ENCODE measurements at places on chromosomes 5 and 9.

GRCh38 chr5:32542216-32543059 is 42.9 kb upstream of the SUB1 start:
- no peak for DNase-seq

DNA sequence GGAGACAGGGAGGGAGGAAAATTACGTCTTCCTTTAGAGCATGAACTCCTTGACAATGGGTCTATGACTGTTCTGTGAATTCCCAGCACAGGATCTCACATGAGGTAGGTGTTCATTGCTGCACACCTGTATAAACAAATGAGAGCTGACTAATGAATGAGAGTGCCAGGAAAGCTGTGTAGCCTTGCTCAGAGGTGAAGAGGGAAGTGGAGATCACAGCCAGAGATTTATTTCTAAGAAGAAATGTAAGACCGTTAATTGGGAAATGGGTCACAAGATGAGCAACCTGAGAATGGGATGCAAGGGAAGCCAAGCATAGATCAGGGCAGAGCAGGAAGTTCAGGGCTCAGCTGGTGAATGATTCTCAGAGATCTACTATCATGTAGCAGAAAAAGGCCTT is 295.1 kb downstream of the CDK5RAP2 start:
- no peak for DNase-seq

DNA sequence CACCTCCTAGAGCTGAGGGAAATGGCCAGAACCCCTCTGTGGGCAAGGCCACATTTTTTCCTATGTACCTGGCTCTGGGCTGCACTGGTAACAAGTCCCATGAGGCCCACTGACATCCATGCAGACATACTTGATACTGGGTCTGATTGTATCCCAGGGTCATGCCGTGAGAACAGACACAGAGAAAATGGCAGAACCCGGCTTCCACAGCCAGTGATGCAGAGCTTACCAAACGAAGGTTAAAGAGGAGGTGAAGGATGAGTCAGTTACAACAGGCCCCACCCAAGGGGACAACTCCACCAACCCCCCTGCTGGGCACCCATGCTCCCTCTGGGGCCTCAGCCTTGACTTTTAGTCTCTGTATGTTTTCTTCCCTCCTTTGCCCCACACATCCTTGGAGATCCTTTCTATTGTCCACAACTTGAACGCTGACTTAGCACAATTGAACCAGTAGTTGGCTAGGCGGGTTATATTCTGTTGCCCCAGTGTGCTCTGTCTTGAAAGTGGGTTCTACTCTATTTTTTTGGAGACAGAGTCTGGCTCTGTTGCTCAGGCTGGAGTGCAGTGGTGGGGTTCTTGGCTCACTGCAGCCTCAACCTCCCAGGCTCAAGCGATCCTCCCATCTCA is 93.5 kb downstream of the DAP start:
- DNase-seq = no peak

DNA sequence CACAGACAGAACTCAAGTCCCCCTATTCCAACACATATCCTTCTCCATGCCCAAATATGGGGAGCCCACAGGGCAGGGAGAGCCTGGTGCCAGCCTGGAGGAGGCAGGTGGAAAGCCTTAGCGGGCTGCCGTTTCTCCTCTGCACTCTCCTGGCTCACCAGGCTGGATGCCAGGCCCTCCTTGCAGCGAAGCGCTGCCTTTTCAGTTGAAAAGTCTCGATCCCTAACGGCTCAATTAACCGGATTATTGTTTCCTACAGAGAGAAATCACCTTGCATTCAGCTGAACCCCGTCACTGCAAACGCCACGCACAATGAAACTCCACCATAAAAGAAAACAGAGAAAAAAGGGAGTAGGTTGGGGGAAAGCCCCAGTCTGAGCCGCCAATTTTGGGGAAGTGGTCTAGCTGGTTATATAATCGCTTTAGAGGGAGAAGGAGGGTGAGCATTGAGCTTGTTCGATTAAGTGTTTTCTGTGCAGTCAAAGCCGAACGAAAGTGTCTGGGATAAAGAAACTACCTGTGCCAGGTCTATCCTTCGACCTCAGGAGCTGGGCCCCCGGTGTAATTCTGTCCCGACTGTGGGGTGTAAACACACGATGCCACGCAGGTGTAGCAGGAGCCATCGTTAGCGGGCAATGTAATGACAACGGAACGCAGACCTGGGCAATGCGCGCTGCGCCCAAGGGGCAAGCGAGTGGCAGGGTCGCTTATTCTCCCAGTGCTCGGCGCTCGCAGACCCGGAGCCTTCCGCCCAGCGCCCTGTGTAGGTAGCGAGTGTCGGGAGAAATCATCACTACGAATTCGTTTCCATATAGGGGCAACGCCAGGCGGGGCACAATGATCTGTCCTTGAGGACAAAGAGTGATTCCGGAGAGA is 3.8 kb downstream of the BARHL1 start:
- DNase-seq = no peak

- no peak for DNase-seq
Observed at GRCh38 chr5:114898602-114899001, 271.1 kb downstream of the TRIM36 start.

- DNase-seq = no peak
Observed at GRCh38 chr9:98396656-98397055, 141.2 kb upstream of the TBC1D2 start.

DNA sequence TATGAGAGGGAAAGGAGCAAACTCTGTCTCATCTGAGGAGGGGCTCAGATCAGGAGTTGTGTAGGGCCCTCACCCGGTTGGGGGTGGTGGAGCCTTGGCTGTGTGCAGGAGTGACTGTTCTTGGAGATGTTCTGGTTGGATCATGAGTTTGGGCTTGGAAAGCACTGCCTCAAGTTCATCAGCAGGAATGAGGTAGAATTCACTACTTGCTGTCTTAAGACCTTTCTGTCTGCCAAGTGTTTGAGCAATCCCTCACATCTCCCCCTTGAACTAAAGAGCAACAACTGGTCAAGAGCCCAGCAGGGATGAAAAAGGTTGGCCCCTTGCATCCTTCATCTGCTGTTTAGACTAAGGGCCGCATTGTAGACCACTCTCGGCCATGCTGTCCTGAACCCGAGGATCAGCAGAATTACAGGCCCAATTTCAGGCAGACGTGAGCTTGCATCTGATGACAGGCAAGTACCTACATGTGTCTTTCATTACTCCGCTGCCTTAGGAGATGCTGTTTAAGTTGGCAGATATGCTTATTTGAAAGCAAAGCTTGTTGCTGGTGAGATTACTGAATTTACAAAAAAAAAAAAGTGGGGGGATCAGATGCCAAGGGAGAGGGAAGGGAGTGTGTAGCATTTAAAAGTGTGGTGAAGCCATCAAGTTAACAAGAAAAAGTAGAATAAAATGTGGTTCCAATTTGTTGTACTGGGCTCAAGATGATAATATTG is 36.4 kb downstream of the PIK3R1 start:
- no peak for DNase-seq

DNA sequence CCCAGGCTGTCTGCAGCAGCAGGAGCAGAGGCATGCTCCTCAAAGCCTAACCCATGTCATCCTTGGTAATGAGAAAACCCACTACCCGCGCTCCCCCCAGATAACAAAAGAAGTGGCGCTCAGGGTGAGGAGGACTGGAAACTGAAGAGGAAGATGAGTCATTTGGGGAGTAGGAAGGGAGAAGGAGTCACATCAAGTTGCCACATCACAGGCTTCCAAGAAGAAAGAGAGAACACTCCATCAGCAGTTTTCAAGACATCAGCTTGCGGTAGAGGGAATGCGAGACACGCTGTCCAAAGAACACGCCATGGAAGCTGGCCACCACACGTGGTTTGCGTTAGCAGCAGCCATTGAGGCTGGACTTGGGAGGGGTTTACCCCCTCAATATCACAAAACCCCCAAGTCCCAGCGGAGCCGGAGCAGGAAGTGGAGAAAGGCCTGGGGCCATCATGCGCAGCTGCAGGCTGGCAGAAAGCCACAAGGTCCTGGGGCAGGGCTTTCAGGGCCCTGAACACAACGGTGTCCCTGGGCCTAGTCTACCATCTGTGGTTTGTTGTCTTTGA is 41.5 kb downstream of the SH3PXD2B start:
- DNase-seq = no peak

DNA sequence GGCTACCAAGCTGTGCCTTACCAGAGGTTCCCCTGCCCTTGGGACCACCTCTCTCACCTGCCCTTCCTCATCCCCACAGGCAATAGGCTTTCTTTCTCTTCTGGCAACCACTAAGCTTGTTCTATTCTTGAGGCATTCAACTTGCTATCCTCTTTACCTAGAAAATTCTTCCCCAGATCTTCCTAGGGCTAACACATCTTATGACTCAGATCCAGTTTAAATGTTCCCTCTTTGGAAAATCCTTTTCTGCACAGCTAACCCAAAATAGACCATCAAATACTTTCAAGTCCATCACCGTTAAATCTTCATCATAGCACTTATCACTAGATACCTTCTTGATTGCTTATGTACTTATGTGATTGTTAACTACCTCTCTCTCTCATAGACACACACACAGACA is 93.7 kb downstream of the ENC1 start:
- DNase-seq = no peak

GRCh38 chr5:173056783-173057061 is 570 bp downstream of the CREBRF start:
- no peak for DNase-seq

DNA sequence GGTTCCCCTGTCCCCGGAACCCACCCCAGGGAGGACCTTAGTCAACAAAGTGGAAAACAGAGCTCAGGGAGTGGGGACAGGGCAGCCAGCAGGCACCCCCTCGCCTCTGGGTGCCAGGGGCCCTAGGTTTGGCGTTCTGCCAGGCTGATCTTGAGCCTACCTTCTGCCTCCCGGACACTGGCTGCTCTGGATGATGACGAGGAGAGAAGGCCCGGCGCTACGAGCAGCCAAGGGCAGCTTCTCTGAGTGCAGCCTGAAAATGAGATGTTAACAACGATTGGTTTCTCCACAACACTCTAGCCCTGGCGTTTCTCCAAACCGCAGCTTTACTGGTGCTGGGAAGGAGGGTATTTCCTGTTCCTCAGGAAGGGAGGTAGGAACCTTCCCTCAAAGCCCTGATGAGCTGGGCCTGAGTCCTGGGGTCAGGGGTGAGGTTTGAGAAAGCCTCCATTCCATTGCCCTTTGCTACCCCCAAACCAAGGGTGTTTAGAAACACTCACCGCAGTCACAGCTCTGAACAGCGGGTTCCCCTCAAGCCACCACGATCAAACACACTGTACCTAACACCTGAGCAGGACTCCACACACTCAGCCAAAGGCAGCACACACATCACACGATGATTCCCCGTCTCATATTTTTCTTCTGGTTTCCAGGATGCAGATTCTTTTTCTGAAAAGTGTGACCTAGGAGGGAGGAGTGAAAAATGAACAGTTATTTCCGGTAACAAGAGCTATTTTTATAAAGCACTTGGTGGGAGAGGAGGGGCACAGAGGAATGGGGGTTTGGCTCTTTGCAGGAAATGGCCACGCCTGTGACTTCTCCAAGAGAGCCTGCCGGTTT is at the start of gene STING1:
TSS of gene STING1 (minus strand) at position 709 of the 840 bp plus-strand sequence. CDS start 1,054 bp downstream, outside the sequence.
- DNase-seq = peak; percentile 57

DNA sequence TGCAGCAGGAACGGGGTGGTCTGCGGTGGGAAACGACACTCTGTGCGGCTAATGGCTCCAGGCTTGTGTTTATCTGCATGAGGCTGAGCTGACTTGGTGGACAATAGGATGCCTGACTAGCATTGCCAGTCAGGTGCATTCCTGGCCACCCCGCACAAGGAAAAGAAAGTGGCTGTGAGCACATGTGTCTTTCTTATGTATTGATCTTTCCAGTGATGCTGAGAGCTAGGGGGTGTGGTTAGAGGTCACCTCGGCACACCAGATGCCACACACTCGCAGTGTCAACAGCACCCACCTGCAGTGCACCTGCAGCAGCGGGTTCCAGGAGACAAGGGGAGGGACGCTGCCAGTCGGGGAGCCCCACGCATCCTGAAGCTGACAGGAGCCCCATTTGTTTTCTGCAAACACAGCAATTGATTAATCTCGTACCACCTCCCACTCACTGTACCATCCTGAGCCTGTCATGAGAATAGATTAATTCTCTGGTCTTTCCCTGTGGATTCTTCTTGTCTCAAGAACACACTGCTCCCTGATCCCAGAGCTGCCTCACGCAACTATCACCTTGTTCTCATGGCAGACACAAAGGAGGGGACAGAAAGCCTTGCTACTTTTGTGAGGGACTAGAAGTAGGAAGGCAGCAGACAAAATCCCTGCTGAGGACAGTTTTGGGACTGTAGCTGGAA is 251.7 kb upstream of the WWC1 start:
- no peak for DNase-seq

DNA sequence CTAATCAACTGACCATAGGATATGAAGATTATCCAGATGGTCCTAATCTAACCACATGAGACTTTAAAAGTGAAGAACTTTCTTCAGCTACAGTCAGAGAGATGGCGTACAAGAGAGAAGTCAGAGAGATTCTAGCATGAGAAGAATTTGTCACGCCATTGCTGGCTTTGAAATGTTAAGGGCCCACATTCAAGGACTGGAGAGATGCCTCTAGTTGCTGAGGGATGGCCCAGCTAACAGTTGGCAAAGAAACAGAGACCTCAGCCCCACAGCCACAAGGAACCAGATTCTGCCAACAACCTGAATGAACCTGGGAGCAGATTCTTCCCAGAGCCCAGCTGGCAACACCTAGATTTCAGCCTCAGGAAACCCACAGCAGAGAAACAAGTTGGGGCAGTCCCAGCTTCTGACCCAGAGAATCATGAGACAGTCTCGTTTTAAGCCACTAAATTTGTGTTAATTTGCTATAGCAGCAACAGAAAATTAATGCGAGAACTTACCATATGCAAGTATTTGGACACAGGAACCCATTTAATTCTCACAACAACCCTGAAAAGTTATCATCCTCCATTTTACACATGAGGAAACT is 132.0 kb downstream of the MLLT3 start:
- DNase-seq = no peak

DNA sequence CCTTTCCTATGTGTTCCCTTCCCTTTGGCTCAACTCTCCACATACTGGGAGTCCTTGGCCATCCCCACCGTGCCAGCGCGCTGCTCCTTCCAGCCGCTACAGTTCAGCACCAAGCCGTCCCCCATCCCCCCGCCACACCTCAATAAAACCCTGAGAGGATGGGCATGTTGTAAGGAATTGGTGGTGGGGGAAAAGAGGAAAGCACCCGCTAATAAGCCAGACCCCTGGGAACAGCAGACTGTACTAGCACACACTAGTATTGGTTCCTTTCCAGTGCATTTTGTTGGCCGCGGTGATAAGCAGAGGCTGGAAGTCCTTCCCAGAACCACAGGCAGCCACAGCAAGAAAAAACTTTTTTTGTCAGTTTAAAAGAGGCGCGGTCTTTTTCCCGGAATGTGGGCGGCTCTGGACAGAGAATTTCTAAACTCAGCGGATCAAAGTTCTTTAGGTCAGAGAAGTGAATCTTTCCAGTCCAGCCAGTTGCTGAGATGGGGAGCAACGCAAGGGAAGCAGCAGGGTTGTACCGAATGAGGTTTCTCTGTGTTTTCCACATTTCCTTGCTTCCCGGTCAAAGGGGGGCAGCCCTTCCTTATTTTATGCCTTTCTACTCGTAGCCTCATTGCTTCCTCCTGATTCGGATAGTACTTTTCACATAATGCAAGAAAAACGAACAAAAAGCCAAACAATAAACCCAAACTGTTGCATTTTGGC is 2.1 kb downstream of the CHSY3 start:
- no peak for DNase-seq

- no peak for DNase-seq
Observed at GRCh38 chr9:135218331-135219225, 131.1 kb downstream of the OLFM1 start.
